Cortex of kidney (tissue), 1 donor: ENCODE measurements at places on chromosomes 16 and 17.

DNA sequence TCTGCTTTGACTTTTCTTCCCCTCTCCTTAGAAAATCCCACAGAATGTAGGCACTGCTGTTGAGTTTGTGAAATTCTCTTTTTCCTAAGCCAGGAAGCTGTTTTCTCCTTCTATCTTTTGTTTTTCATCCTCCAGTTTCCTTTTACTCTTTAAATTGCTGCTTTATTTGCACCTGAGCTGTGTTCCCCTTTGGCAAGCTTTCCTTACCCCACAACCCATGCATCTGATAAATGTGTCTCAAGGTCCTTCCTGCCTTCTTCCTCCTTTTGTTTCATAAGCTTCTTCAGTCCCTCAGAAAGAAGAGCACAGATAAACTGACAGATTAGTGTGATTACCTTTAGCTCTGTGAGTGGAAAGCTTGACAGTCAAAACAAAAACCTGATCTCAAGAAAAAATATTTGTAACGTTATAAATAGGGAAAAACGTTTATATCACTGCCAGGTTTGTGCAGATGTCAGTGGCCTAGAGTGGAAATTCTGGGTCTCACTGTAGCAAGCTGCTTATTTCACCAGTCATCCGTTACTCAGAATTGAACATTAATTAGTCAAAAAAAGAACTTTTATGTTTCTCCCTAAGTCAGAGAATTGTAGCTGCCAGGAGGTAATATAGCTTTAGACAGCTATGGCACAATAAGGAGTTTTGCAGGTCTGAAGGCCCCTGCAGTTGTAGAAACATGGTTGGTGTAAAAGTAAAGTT is 23.6 kb downstream of the GSDMB start:
- no peak for DNase-seq

DNA sequence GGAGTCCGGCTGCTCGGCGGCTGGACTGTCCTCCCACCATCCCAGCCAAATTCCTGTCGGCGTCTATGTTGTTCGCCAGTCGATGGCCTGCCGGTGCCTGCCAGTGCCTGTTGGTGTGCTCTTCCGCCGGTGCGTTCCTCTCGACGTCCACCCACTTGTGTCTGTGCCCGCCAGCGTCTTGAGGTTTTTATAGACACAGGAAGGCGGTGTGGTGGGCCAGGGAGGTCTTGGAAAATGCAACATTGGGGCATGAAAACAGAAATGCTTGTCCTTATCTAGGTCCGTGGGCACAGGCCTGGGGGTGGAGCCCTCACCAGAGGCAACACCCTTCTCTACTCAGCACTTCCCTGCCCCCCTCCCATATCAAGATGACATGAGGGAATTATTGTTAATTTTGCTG is 167.8 kb downstream of the IRF8 start:
- no peak for DNase-seq

DNA sequence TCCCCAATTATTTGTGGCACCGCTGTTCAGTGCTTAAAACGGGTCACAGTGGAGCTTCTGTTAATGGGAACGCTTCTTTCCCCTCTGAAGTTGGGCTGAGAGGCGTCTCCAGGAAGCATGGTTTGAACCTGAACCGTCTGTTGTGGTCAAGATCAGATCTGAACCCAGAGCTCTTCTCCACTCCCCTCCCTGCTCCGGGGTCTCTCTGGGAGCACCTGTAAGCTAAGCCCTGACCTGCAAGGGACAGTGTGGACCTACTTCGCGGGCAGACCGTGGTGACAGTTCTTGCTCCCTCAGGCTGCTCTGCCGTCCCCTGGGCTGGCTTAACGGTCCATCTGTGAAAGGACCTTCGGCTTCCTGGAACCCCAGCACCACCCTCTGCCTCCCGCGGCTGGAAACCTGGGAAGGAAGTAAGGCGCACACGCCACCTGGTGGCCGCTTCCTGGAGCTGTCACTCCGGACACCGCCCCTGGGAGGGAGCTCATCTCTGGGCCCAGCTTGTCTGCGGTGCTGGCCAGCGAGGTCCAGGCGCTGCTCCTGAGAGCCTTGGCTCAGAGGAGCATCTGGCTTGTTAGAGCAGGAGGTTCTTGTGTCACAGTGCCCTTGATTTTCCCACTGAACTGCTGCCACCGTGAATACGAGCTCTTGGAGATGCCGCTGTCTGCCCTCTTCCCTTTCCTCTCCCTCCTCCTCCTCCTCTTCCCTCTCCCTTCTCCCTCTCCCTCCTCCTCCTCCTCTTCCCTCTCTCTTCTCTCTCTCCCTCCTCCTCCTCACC is 518.5 kb upstream of the EEF2KMT start:
- no peak for DNase-seq

GRCh38 chr16:56662357-56663354 is 4.9 kb downstream of the MT1F start:
- DNase-seq: no peak

DNA sequence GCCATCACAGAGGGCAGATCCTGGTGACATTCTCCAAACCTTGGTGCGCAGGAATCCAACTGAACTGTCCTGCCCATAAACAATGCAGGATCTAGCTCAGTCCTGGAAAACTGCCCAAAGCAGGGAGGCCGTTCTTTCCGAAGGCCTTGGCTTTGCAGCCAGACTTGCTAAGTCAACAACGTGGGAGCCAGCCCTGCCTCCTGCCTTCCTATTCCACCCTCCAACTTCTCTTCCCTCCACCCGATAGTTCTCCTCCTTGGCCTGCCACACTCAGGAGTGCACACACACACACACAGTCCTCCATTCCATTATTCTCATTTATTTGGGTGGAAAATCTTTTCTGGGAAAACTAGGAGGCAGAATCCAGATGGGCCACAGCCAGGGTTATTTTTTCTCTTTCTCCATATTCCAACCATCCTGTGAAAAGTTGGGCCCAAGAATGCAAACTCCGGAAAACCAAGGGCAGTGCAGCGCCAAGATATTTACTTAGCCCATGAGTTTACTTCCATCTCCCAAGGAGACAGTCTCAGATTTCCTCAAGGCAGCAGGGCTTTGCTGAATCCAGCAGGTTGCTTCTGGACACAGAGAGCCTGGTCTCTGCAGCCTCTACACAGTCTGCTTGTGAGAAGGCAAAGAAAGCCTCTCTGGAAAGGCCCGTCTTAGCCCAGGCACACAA is 15.8 kb downstream of the COPRS start:
- DNase-seq: no peak

GRCh38 chr17:29007456-29007855 is 1.6 kb upstream of the SEZ6 start:
- no peak for DNase-seq

DNA sequence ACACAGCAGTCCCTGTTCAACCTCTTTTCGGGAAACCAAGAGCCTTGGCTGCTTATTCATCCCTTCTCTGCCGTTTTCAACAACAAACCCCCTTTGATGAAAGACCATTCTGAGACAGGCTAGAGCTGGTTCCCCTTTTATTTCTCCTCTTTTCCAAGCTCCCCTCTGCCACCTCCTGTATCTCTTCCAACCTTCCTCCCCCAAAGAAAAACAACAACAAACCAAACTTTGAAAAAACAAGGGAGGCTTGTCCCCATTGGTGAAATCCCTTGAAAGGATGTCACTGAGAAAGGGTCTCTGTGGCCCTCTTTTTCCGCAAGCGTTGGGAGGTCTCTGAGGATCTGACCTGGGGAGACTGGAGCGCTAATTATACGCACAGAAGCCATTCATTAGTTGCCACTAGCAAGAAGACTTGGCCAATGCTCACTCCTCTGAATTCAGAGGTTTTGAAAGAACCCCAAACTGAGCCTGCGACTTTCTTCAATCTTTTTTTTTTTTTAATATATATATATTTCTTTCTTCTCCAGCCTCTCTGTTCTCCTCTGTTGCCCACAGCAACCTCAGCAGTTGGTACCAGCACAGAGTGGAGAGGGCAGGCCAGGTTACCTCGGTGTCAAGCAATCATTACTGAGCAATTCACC is 101.4 kb downstream of the PITPNC1 start:
- DNase-seq: no peak

GRCh38 chr16:65062736-65063583 is 58.9 kb downstream of the CDH11 start:
- DNase-seq: no peak

GRCh38 chr17:4833941-4834680 is 971 bp downstream of the MINK1 start:
- DNase-seq: no peak

- no peak for DNase-seq
Measured at GRCh38 chr16:71421911-71422310, 19.9 kb downstream of the TLE7 start.

- DNase-seq: no peak
Measured at GRCh38 chr16:70682239-70683145, 3.4 kb downstream of the MTSS2 start.

DNA sequence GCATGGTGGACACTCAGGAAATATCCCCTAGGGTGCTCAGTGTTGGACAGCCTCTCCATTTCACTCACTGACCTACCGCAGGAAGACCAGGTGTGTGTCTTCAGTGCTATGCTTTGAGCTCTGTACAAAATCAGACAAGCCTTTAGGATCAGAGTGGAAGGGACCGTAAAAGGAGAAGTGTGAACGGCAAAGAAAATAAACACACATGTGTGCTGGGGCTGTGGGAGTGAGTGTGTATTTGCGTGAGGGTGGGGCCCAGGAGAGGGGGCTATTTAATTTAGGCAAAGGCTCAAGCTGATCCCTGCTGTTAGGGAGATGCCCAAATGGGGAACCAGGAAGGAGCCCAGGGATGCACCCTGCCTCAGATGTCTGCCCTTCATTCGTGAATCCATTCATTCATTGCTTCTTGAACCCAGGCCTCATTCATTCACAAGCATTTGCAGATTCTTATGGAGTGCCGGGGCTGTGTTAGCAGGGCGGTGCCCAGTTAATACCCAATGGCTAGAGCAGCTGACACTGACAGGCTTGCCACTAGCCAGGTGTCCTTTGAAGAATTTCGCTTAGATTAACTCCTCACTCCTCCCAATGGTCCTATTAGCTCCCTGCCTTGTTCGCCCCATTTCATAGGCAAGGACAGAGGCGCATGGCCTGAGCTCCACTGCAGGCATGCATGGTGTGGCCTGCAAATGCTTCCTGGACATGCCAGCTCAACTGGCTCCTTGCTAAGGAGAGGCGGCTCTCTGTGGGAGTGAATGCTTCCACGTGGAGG is 296.7 kb upstream of the FOXF1 start:
- no peak for DNase-seq

- DNase-seq: no peak
Measured at GRCh38 chr16:53680756-53681155, 22.9 kb downstream of the RPGRIP1L start.

GRCh38 chr17:73126716-73127473 is 34.4 kb upstream of the SLC39A11 start:
- no peak for DNase-seq

DNA sequence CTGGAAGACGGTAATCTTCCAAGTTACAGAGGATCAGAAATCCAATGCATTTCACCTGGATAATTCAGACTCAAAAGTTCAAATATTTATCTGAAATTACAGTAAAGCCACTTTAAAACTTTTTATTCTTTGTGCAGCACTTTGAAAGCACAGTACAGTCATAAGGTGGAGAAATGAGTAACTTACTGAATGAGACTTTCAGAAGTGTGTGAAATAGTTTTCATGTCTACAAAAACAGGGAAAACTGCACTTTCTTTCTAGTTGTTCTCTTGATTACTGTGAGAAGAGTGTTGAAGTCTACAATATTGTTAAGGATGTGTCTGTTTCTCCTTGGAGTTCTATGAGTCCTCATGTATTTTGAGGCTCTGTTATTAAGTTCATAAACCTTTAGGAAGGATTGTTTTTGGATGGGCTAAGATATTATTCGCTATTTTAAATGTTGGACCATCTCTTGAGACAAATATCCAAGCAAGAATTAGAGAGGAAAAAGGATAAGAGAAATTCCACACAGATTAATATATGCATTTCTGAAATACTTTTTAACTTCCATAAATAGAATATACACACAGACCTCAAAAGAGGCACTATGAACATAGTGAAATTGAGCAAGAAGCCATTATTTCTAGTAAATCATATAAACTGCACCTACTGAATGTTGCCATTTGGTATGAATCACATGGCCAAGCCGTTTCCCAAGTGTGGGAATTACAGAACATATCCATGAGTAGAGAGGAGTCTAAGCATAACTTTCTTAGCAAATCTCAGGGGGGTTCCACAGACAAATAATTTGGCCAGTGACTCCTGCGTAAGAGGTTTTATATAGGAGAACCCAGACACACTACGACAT is 83.6 kb upstream of the PLEKHM1 start:
- no peak for DNase-seq

- DNase-seq: no peak
Measured at GRCh38 chr17:63082273-63082861, 116.3 kb downstream of the TANC2 start.

DNA sequence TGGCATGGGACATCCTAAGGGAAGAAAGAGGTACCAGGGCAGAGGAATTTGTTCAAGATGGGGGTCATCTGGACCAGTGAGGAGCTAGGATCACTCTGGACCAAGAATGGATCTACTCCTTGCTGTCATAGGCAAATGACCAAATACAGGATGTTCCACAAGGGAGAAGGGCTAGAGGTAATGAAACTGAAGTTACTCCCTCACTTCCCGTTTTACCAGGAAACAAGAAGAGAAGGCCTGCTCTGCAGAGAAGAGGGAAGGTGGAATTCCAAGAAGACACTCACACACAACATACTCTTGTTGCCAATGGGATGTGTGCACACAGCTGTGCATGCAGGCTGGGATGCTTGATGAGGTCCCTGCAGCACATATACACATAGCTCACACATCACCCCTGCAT is 38.6 kb downstream of the NEUROD2 start:
- no peak for DNase-seq

- DNase-seq: peak; percentile 81
Measured at GRCh38 chr16:51151961-51152663, 1.0 kb upstream of the SALL1 start.

DNA sequence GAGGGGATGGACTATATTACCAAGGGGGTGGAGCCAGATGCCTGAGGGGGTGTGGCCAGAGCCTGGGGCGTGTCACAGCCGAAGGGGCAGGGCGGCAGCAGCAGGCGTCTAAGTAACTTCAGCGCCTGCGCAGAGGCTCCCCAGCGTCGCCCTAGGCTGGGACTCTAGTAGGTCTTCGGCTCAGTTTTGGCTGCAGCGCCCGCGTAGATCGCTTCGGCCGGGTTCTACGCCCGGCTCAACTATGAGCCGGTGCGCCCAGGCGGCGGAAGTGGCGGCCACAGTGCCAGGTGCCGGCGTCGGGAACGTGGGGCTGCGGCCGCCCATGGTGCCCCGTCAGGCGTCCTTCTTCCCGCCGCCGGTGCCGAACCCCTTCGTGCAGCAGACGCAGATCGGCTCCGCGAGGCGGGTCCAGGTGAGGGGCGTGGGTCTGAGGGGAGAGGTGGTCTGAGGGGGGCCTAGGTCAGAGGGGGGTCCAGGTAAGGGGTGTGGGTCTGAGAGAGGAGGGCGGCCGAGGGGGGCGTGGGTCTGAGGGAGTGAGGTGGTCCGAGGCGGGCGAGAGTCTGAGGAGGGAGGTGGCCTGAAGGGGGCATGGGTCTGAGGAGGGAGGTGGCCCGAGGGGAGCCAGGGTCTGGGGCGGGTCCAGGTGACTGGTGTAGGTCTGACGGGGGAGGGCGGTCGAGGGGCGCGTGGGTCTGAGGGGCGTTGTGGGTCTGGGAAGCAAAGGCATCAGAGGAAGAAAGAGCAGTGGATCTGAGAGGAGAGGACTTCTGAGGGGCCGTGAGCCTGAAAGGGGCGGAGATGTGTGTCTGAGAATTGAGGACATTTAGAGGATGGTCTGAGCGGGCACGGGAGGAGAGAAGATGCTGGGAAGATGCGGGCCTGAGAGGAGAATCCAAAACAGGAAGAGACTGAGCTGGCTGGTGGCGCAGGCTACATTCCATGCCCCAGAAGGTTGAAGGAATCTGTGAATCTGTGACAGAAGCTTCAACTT is at the start of gene LPCAT2:
LPCAT2 (plus strand) TSS at position 132 of the 991 bp plus-strand sequence; CDS start at position 242, 110 bp downstream.
- DNase-seq: no peak

- no peak for DNase-seq
Measured at GRCh38 chr17:37147301-37147812, 198.6 kb downstream of the AATF start.

- no peak for DNase-seq
Measured at GRCh38 chr16:8568231-8568617, 22.1 kb downstream of the TMEM114 start.
